Stomach (tissue), 19 donors: ENCODE measurements at places on chromosomes 2 and 18. TPM values are rescaled to one million over a fixed set of nuclear protein-coding genes. Genes with fewer than 3 reads are reported as not detected.

The AQP12A gene
- total RNA-seq, result not detected

The RAPGEF4 gene
- not detected for total RNA-seq

The EGR4 gene
- not detected for total RNA-seq

The GNLY gene
- total RNA-seq, result 0.72 TPM

The SATB2 gene
- total RNA-seq, result 1.6 TPM

The HOXD12 gene
- total RNA-seq, result not detected

The FAM237A gene
- not detected for total RNA-seq

The TRABD2A gene
- 1.3 TPM for total RNA-seq

The TNFAIP6 gene
- total RNA-seq, result 3.0 TPM

The GAREM2 gene
- total RNA-seq, result not detected

The SNED1 gene
- total RNA-seq, result 36.8 TPM

The NAT8 gene
- not detected for total RNA-seq

The TMEM178A gene
- 1.2 TPM for total RNA-seq
